Left hindlimb (tissue), 1 donor: ENCODE measurements at places on chromosomes 1 and 21.

GRCh38 chr1:17587693-17588047 is 48.2 kb downstream of the ARHGEF10L start:
- DNase-seq, result peak; percentile 74

GRCh38 chr1:246803883-246804282 is 79.7 kb downstream of the SCCPDH start:
- no peak for DNase-seq

- no peak for DNase-seq
These were observed 9.4 kb downstream of the TIAM1 start for GRCh38 chr21:31334648-31335121.

- no peak for DNase-seq
These were observed 10.1 kb downstream of the ATF3 start for GRCh38 chr1:212618466-212619210.

DNA sequence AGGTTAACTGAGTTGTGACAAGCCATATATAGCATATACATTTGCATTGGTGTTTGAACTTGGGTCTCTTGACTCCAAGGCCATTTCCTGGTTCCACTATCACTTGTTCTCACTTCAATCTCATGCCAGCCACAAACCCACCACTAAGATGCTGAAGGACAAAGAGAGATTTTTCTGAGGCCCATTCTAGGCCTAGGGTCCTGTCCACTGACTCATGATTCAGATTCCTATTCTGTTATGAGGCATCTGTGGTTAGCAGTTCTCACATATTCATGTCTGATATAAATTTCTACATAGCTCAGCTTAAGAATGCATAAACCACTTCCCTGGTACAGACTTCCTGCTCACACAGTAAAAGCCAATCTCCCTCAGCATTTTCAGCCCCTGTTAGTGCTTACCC is 326.1 kb upstream of the BEND5 start:
- DNase-seq, result no peak

DNA sequence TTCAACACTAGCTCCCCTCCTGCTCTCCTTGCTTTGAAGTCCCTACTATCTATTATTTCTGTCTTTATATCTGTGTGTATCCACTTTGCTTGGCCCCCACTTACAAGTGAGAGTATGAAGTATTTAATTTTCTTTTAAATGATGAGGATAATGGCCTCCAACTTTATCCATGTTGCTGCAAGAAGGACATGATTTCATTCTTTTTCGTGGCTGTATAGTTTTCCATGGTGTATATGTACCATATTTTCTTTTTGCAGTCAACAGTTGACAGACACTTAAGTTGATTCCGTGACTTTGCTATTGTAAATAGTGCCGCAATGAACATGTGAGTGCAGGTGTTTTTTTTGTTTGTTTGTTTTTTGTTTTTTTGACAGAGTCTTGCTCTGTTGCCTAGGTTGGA is 365.6 kb downstream of the ZP4 start:
- no peak for DNase-seq

- no peak for DNase-seq
These were observed 52.9 kb upstream of the MAP10 start for GRCh38 chr1:232752365-232752764.

GRCh38 chr21:32350211-32350980 is 42.4 kb downstream of the URB1 start:
- DNase-seq, result no peak

- DNase-seq, result peak; percentile 30
These were observed 4.8 kb downstream of the THBS3 start for GRCh38 chr1:155202731-155203515.
